B cell (primary cell): ENCODE measurements at places on chromosomes 1 and 21.

- H3K4me3 ChIP-seq, result no peak overlapping the region
- H3K27me3 ChIP-seq, result no peaks in the 10 kb centered on the region
- no peak for DNase-seq
- H3K36me3 ChIP-seq, result no peaks in the 10 kb centered on the region
- no peak overlapping the region for H3K27ac ChIP-seq
Measured at GRCh38 chr21:30444204-30444603, 4.1 kb downstream of the KRTAP15-1 start.

DNA sequence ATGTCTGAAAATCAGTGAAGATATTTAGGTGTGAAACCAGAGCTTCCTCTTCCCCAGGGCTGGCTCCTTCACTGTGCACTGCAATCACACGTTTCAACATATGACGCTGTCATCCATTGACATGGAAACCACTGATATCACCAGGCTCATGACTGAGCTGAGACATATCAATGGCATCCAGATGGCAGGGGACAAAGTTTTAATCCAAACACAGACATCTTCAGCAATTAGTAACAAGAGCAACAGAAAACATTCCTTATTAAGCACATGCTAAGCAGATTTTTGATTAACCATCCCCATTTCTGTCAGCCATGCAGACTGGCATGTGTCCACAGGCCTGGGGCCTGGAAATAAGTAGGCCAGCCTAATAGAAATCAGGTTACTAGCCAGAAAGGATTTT lies 108.0 kb upstream of the ADAR start:
- H3K36me3 ChIP-seq, result no peaks in the 10 kb centered on the region
- H3K4me1 ChIP-seq, result no peaks in the 10 kb centered on the region
- no peak overlapping the region for H3K4me3 ChIP-seq
- no peak overlapping the region for H3K27ac ChIP-seq

GRCh38 chr1:236332092-236332758 lies 50.5 kb upstream of the ERO1B start:
- H3K4me1 ChIP-seq, result no peaks in the 10 kb centered on the region
- H3K4me3 ChIP-seq, result no peak overlapping the region
- H3K36me3 ChIP-seq, result no peaks in the 10 kb centered on the region
- H3K27me3 ChIP-seq, result no peaks in the 10 kb centered on the region

DNA sequence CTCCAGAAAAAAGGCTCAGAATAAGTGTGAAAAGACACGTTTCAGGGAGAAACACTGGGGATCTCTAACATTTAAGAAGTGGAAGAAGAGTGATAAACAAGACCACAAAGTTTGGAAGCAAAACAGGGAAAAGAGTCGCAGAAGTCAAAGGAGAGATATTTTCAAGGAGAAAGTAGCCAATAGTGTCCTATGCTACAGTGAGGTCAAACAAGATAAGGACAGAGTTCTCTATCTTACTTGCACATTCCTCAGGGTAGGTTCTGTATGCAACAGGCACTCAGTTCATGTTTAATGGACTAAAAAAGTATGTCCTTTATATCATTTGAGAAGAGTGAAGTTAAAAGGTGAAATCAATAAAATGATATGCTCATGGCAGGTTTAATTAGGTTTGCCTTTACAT lies 13.8 kb upstream of the EDEM3 start:
- H3K27me3 ChIP-seq, result no peaks in the 10 kb centered on the region
- no peak overlapping the region for H3K4me3 ChIP-seq
- no peak for DNase-seq
- no peak overlapping the region for H3K27ac ChIP-seq
- no peaks in the 10 kb centered on the region for H3K4me1 ChIP-seq

DNA sequence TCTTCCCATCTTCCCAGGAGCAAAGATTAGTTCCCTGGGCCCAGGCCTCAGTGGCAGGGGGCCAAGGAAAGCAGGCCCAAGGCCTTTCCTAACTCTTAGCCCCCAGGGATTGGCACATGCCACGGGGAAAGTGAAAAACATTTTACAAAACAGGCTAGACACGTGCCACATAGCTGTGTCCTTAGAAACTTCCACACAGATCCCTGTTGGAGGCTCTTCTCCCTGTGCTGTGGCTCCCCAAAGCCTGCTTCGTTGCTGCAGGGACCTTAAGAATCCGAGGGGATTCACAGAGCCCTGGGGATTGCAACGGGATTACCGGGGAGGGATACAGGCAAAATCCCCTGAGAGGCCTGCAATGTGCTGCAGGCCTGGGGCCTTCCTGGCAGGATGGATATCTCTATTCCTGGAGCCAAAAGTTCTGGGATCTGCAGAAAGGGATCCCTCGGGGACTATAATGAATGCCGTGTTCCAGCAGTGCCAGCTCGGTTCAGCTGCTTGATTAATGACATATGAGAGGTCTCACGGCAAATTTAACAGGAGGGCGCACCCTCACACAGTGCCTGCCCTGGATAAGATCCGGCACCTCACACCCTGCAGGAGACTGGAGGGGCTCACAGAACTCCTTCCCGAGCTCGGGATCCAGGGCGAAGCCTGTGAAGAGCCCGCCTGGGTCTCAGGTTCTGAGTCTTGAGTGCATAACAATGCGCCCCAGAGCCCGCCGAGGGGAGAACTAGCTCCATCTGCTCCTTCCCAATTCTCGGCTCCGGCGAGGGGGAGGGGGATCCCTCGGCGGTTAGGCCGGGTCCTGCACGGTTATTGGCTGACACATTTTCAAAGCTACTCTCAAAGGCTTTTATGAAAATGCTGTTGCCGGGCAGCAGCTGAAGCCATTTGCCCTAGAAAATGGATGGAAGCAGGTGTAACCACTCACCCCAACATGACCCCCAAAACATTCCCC lies 15.3 kb upstream of the RGS8 start:
- no peaks in the 10 kb centered on the region for H3K4me1 ChIP-seq
- no peaks in the 10 kb centered on the region for H3K36me3 ChIP-seq
- peaks cover 5% of the 10 kb centered on the region for H3K27me3 ChIP-seq

- H3K27me3 ChIP-seq, result peaks cover 8% of the 10 kb centered on the region
- peaks cover 9% of the 10 kb centered on the region for H3K4me1 ChIP-seq
- no peak for DNase-seq
- H3K27ac ChIP-seq, result no peak overlapping the region
Measured at GRCh38 chr1:92029241-92029922, 403 bp upstream of the EPHX4 start.

GRCh38 chr1:182335771-182336566 lies 55.6 kb downstream of the GLUL start:
- H3K36me3 ChIP-seq, result no peaks in the 10 kb centered on the region
- DNase-seq, result no peak
- H3K27ac ChIP-seq, result no peak overlapping the region
- H3K27me3 ChIP-seq, result no peaks in the 10 kb centered on the region
- peaks cover 18% of the 10 kb centered on the region for H3K4me1 ChIP-seq

- DNase-seq, result no peak
- no peaks in the 10 kb centered on the region for H3K27me3 ChIP-seq
- no peak overlapping the region for H3K4me3 ChIP-seq
- H3K36me3 ChIP-seq, result no peaks in the 10 kb centered on the region
Measured at GRCh38 chr1:213416461-213417224, 365.6 kb downstream of the RPS6KC1 start.

DNA sequence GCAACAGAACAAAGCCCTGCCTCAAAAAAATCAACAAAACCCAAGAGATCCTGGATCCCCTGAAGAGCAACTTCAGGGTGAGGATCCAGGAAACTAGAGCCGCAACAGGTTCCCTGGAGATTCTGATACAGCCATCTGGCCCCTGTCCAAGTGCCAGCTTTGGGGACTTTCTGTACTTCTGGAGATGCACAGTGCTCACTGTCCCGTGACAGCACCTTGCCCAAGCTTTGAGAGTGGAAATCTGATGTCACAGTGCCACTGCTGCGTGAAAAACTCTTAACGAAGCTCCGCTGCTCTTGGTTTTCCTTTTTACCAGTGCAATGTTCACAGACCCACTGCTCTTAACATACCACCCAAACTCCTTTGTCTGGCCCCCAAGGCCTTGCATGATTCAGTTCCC lies 26.3 kb downstream of the STK40 start:
- peaks cover 11% of the 10 kb centered on the region for H3K4me1 ChIP-seq
- H3K4me3 ChIP-seq, result no peak overlapping the region
- H3K27me3 ChIP-seq, result no peaks in the 10 kb centered on the region
- peak overlapping the region; percentile 71 for H3K27ac ChIP-seq

DNA sequence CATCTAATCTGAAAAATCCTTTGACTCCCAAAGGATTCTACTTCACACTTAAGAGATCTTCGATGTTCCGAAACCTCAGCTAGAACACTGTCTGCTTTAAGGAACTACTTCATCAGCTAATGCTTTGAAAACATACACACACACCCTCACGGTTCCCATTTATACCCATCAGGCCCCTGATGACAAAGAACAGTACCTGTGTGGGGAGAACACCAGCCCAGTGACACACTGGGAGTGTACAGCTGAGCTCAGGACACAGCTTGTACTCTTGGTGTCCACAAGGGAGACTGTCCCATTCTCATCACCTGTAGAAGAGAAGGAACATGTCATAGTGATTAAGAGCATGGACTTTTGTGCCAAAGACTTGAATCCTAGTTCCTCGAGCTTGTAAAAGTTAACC lies 6.6 kb downstream of the WDR77 start:
- no peaks in the 10 kb centered on the region for H3K27me3 ChIP-seq
- H3K4me3 ChIP-seq, result no peak overlapping the region
- H3K4me1 ChIP-seq, result peaks cover 9% of the 10 kb centered on the region
- peak overlapping the region; percentile 4 for H3K27ac ChIP-seq
- DNase-seq, result no peak

DNA sequence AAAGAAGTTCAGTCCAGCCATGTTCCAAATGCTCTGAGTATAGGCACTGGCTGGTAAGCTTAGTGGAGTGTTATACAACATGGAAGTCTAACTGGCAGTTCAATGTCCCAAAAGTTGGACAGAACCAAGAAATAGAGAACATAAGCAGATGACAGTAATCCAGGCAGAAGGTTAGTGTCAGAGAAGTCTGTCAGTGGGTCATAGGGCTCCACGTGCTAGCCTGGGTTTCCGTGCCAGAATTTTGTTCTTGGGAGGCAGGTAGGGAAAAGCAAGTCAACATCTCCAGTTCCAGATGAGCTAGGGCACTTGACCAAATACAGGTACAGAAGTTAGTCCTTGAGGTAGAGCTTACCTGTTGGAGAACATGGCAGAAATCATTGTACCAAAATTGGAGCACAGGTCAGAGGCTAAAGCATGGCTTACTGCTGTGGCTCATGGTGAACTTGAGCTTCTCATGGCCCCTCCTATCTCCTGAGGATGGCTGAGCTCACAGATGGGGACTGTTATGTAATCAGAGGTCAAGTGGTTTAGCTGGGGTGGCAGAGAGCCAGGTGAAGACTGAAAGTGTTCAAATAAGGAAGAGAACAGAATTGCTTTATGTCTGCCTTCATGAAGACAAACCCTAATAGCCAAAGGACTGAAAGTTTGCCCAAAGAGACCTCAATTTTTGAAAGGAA lies 170.8 kb downstream of the NFIA start:
- H3K4me1 ChIP-seq, result no peaks in the 10 kb centered on the region
- H3K4me3 ChIP-seq, result no peak overlapping the region

GRCh38 chr1:203791498-203791897 lies 3.9 kb upstream of the ZBED6 start:
- H3K27ac ChIP-seq, result no peak overlapping the region
- H3K4me1 ChIP-seq, result peaks cover 6% of the 10 kb centered on the region
- H3K27me3 ChIP-seq, result no peaks in the 10 kb centered on the region
- no peak for DNase-seq
- H3K36me3 ChIP-seq, result no peaks in the 10 kb centered on the region
- H3K4me3 ChIP-seq, result no peak overlapping the region

- no peaks in the 10 kb centered on the region for H3K4me1 ChIP-seq
- no peak overlapping the region for H3K4me3 ChIP-seq
- H3K27ac ChIP-seq, result no peak overlapping the region
- H3K27me3 ChIP-seq, result peaks cover 13% of the 10 kb centered on the region
- no peak for DNase-seq
- H3K36me3 ChIP-seq, result no peaks in the 10 kb centered on the region
Measured at GRCh38 chr21:33015756-33016155, 10.0 kb upstream of the OLIG2 start.

DNA sequence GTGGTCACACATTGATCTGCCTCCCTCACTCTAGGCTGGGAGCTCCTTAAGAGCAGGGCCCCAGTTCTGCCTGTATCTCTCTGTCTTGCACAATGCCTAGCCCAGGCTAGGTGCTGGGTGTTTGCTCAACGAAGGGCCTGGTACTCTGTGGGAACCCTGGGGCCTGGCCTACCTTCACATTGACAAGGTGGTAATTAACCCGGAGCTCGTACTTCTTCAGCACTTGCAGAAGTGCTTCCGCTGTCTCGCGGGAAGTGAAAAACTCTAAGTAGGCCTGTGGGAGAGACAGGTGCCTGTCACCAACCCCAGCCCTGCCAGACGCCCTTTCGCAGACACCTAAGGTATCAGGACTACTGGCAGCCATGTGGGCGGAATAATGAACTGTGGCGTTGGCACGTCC lies 13.7 kb downstream of the MTHFR start:
- no peaks in the 10 kb centered on the region for H3K27me3 ChIP-seq
- peaks cover 67% of the 10 kb centered on the region for H3K36me3 ChIP-seq
- DNase-seq, result no peak
- peak overlapping the region; percentile 23 for H3K27ac ChIP-seq

DNA sequence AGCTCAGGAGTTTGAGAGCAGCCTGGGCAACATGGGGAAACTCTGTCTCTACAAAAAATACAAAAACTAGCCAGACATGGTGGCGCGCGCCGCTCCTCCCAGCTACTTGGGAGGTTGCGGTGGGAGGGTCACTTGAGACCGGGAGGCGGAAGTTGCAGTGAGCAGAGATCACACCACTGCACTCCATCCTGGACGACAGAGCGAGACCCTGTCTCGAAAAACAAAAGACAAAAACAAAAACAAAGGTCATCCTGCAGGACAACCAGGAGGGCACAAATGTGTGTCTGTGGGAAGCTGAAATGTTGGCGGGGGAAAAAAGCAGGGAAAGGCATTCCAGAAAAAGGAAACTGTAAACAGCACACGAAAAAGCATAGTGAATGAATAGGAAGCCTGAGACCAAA lies 104.1 kb upstream of the HNRNPU start:
- H3K4me1 ChIP-seq, result peaks cover 13% of the 10 kb centered on the region
- H3K36me3 ChIP-seq, result no peaks in the 10 kb centered on the region
- H3K27me3 ChIP-seq, result no peaks in the 10 kb centered on the region
- DNase-seq, result no peak
- peak overlapping the region; percentile 99 for H3K27ac ChIP-seq

DNA sequence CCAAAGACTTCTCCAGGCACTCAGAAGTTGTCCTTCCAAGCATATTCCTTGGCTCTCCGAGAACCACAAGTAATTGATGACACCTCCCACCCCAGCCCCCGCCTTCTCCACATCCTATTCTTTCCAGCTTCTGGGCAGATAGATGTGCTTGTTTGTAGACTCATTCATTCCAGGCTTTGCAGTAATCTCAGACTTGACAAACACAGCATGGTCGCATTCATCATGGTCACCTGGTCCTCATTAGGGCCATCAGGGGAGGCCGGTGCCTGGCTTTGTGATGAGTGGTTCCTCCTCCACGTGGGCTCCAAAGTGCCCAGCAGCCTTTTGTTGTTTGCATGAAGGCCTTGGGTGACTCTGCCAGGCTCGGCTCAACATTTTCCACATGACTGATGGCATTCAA lies 28.5 kb upstream of the KCNE2 start:
- peaks cover 4% of the 10 kb centered on the region for H3K27me3 ChIP-seq
- H3K4me1 ChIP-seq, result no peaks in the 10 kb centered on the region
- no peaks in the 10 kb centered on the region for H3K36me3 ChIP-seq
- H3K27ac ChIP-seq, result no peak overlapping the region
- no peak for DNase-seq
